C1 segment of cervical spinal cord (tissue), 14 donors: ENCODE measurements at places on chromosomes 3 and 15.

GRCh38 chr15:101431301-101431700 lies 58.2 kb downstream of the PCSK6 start:
- no peak for DNase-seq

DNA sequence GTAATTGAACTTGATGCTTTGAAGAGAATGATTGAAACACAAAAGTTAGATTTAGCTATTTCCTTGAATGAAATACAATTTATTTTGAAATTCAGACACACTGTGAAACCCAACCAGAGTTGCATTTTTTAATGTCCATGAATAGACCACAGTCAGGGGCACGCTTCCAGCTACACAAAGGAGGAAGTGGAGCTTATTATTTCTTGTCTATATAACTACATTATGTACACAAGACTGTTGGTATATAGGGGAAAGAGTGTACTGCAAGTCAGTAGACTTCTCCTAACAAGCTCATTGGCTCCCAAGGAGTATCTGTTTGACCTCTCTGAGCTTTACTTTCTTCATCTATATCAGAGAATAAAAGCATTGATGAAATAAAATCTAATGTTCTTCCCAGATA lies 326.2 kb downstream of the RYR3 start:
- no peak for DNase-seq

DNA sequence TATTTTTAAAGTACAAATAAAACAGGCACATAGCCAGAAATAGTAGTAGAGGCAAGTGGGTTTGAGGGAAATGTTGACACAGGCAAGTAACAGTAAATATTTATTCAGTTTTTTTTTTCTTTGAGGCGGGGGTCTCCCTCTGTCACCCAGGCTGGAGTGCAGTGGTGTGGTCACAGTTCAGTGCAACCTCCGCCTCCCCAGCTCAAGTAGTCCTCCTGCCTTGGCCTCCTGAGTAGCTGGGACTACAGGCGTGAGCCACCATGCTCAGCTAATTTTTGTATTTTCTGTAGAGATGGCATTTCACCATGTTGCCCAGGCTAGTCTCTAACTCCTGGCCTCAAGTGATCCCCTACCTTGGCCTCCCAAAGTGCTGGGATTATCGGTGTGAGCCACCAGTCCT lies 43.5 kb downstream of the PHLDB2 start:
- no peak for DNase-seq

- no peak for DNase-seq
Measured at GRCh38 chr3:35864871-35865270, 225.5 kb downstream of the ARPP21 start.

DNA sequence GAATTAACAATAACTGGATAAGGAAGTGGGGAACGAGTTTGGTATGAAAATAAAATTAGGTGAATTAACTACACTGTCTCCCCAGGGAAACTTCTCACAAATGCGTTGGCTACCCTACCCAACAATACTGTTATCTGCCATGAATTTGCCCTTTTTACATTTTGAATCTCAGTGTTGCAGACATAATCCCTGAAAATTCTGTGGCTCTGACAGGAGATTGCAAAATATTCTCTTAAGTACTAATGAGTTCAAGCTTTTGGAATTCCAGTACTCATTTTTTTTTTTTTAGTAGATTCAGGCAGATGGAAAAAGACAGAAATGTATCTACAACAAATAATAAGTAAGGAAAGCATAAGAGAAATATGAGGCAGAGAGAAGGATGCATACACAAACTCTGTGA lies 332.6 kb downstream of the LSAMP start:
- no peak for DNase-seq

DNA sequence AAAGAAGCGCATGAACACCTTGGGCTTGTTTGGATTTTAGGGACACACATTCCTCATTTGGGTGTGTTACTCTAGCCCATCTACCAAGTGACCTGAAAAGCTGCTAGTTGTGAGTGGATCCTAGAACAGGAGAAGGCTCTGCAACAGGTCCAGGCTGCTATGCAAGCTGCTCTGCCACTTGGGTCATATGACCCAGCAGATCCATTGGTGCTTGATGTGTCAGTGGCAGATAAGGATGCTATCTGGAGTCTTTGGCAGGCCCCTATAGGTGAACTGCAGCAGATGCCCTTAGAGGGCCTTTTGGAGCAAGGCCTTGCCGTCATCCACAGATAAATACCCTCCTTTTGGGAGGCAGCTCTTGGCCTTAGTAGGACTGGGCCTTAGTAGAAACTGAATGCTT lies 53.2 kb downstream of the PAQR5 start:
- DNase-seq: no peak
